Activated CD4-positive, alpha-beta T cell treated with anti-CD3 and anti-CD28 coated beads, Interleukin-2, amount 10 ng/mL, durations not matched to agents 24 days and 14 days (primary cell): ENCODE measurements at places on chromosomes 16 and 17. TPM values are rescaled to one million over a fixed set of nuclear protein-coding genes. Genes with fewer than 3 reads are reported as not detected.
A peak's percentile ranks its signal among the peaks of the same experiment; 100 is the strongest.

GRCh38 chr16:57003439-57004386 lies 14.4 kb downstream of the NLRC5 start:
- peaks cover 65% of the 10 kb centered on the region for H3K4me1 ChIP-seq
- peak overlapping the region; percentile 61 for H3K27ac ChIP-seq
- H3K4me3 ChIP-seq = no peak overlapping the region

- peak; percentile 66 for DNase-seq
- H3K27ac ChIP-seq = peak overlapping the region; percentile 93
- H3K27me3 ChIP-seq = no peaks in the 10 kb centered on the region
- peak overlapping the region; percentile 98 for H3K4me3 ChIP-seq
- peaks cover 61% of the 10 kb centered on the region for H3K4me1 ChIP-seq
Measured at GRCh38 chr17:28725166-28725659, 820 bp downstream of the TLCD1 start.

- H3K4me1 ChIP-seq = peaks cover 52% of the 10 kb centered on the region
- peak; percentile 85 for DNase-seq
- H3K27ac ChIP-seq = peak overlapping the region; percentile 98
- H3K4me3 ChIP-seq = peak overlapping the region; percentile 76
- peaks cover 44% of the 10 kb centered on the region for H3K36me3 ChIP-seq
Measured at GRCh38 chr17:42266918-42267766, 9.0 kb downstream of the STAT5B start.

DNA sequence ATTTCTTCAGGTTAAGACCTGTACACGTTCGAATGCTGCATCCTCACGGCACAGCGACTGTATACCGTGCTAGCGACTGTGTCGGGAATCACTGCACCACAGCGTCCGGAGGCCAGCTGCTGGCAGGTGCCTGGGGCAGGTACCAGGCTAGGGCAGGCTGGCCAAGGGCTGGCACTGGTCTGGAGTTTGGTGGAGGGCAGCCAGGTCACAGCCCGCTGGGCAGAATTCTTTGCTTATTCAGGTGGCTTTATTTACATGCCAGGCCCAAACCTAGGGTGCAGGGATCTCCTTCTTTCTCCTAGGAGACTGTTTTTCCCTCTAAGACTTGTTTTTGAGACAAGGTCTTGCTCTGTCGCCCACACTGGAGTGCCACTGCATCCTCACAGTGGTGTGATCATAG lies 37.9 kb downstream of the COTL1 start:
- H3K36me3 ChIP-seq = peaks cover 52% of the 10 kb centered on the region
- no peak overlapping the region for H3K4me3 ChIP-seq
- no peak for DNase-seq
- H3K27me3 ChIP-seq = no peaks in the 10 kb centered on the region
- H3K27ac ChIP-seq = no peak overlapping the region

The SLC22A31 gene
- total RNA-seq = 1.4 and 2.3 TPM in 2 replicates

The CRHR1 gene
- total RNA-seq = not detected in 2 replicates

DNA sequence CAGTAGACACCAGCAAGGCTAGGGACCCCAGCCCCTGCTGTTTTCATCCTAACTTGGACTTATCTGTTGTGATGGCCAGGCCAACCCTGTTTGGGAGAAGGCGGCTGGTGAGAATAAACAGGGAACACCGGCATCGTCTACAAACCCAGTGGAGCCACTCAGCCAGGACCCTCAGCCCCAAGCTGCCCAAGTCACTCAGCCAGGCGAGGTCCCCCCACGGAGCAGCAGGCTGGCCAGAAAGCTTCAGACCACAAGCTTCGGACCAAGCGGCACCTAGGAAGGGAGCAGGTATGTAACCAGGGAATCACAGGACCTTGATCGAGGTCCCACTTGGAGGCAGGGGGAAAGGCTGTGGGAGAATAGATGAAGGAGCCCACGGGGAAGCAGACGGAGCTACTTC lies 23.4 kb downstream of the RBFOX3 start:
- no peak for DNase-seq
- H3K4me3 ChIP-seq = no peak overlapping the region
- no peaks in the 10 kb centered on the region for H3K27me3 ChIP-seq

The CCDC40 gene
- 0.37 and 0.54 TPM in 2 replicates for total RNA-seq

DNA sequence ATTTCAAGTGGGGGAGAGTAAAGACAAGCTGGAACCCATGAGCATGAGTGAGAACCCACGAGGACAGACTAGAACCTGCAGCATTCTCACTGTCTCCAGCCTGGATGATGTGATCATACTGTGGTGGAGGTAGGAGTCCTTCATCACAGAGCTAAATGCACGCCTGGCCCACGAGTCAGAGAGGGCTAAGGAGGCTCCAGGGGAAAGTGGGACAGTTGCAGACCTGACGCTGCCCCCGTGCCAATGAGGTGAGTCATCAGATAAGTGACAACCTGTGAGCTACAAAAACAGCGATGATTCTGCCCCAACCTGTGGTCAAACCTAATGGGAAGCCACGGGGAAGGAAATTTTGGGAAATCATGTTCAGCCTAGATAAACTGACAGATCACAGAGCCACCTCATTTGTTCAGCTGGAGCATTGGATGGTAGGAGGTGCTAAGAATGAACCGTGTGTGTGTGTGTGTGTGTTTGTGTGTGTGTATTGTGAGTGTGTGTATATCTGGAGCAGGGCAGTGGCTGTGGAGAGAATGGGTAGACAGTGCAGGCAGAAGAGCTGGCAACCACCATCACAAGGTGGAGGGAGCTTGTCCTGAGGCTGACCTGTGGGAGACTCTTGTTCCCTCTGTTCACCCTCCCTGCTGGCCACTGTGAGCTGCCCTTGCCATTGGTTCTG lies 131.8 kb downstream of the UTP18 start:
- no peaks in the 10 kb centered on the region for H3K4me1 ChIP-seq
- H3K36me3 ChIP-seq = no peaks in the 10 kb centered on the region
- no peak for DNase-seq

DNA sequence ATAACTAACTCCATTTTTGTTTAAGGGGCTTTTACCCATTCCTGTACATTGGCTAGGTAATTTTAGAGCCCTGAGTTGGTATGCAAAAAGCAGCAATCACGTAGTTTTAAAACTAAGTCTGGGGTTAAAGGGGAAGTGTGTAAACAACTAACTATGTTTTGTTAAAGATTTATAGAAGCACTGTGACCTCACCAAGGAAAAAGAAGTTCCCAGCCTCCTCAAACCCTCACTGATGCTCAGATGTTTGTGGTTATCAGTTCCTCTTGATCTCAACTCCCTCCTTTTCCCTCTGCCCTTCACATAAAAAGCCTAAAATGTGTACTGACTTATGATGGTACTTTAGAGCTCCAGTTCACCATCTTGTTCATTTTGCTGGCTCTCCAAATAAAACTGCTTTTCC lies 119.9 kb upstream of the IRX6 start:
- H3K4me1 ChIP-seq = no peaks in the 10 kb centered on the region
- H3K27me3 ChIP-seq = no peaks in the 10 kb centered on the region
- no peak for DNase-seq
- H3K4me3 ChIP-seq = no peak overlapping the region

The TEDC2 gene
- total RNA-seq = 40.7 and 41.7 TPM in 2 replicates
